ENCODE measurements at places on chromosomes 13 and 19.

GRCh38 chr13:27310946-27311345, 40.3 kb downstream of the RASL11A start:
- DNase-seq = no peak

DNA sequence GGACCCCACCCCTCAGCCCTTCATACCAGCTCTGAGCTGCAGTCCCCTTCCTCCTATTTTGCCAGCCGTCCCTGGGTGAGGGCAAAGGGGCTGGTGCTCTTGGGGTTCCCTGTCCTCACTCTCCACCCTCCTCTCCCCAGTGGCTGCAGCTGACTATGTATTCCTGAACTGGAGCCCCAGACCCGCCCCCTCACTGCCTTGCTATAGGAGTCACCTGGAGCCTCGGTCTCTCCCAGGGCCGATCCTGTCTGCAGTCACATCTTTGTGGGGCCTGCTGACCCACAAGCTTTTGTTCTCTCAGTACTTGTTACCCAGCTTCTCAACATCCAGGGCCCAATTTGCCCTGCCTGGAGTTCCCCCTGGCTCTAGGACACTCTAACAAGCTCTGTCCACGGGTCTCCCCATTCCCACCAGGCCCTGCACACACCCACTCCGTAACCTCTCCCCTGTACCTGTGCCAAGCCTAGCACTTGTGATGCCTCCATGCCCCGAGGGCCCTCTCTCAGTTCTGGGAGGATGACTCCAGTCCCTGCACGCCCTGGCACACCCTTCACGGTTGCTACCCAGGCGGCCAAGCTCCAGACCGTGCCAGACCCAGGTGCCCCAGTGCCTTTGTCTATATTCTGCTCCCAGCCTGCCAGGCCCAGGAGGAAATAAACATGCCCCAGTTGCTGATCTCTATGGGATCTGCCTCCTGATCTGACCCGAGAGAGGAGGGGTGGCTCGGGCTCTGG, 2.4 kb downstream of the COX7A1 start:
- DNase-seq = no peak

GRCh38 chr13:103229674-103230073, 163.5 kb upstream of the SLC10A2 start:
- no peak for DNase-seq

DNA sequence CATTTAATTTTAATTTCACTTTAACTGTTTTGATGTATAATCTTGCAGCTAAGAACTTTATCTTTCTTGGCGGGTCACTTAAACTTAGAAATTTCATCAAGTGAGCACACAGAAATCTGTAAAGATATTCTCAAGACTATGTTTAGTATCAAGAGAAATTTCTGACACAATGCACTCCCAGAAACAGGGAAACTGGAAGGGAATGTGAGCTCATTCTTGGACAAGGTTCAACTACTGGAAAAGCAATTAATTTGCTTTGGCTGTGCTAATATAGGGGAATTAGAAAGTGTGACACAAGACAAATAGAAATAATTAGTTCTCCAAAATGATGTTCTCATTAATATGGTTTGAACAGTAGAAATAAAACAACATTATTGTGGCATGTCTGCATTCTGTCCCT, 402.3 kb downstream of the DACH1 start:
- DNase-seq = no peak
